ENCODE measurements at places on chromosomes 7 and 10.

DNA sequence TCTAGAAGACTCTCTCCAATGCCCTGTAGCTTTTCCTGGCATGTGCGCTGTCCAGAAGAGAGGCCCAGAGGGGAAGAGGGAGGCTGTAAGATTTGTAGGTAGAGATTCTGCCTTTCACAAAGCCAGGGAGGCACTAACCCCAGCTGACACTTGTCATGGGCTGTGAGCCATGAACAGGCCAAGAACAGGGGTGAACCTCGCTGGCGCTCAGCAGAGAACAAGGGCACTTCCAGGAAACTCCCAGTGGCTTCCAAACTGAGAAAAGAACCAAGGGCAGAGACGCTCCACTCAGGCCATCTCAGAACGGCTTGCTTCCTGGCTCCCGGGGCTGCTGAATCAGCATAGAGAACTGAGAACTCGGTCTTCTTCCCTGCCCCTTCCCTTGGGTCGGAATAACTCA lies 257.8 kb upstream of the ZNF32 start:
- DNase-seq: peak; percentile 59

DNA sequence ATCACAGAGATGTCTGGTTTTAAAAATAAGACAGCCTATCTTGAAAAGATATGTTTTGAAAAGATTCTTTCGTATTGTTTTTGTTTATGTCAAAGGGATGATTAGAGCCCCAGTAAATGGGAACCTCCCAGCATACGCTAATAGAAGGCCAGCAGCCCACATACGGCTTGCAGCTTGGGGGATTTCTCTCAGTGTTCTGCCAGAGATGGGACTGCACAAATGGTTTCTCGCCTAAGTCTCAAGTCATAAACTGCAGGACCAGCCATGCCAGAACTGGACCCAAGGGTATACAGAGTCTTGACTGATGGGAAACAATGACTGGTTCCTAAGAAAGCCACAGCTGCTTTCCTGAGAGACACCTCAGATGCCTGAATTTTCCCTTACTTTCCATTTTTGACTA lies 306.9 kb upstream of the DGKB start:
- no peak for DNase-seq

DNA sequence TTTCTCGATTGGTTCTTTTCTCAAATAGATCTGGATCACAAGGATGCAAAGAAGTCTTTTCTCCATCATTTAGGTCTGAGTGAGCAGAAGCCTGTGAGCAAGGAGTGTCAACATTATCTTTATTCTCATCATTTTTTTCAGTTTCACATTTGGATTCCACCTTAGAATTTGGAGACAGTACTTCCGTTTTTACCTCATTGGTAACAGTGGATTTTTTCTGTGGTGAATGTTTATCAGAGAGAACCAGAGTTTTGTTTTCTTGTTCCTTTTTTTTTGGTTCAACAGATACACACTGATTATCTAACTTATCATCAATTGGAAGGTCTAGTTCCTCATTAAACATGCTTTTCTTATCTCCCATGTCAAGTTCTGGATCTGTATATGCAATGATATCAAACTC lies 151.3 kb downstream of the GALNT11 start:
- no peak for DNase-seq

DNA sequence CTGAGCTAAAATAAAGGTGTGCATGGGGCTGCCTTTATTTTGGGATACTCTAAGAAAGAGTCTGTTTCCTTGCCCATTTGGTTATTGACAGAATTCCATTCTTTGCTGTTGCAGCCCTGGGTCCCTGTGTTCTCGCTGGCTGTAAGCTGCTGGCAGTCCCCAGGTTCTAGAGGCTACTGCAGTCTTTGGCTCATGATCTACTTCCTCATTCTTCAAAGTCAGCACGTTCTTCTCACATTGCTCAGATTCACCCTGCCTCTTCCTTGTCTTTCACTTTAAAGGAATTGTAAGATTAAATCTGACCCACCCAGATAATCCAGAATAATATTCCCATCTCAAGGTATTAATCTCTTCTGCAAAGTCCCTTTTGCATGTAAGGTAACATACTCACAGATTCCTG lies 620.3 kb downstream of the CCSER2 start:
- DNase-seq: no peak

DNA sequence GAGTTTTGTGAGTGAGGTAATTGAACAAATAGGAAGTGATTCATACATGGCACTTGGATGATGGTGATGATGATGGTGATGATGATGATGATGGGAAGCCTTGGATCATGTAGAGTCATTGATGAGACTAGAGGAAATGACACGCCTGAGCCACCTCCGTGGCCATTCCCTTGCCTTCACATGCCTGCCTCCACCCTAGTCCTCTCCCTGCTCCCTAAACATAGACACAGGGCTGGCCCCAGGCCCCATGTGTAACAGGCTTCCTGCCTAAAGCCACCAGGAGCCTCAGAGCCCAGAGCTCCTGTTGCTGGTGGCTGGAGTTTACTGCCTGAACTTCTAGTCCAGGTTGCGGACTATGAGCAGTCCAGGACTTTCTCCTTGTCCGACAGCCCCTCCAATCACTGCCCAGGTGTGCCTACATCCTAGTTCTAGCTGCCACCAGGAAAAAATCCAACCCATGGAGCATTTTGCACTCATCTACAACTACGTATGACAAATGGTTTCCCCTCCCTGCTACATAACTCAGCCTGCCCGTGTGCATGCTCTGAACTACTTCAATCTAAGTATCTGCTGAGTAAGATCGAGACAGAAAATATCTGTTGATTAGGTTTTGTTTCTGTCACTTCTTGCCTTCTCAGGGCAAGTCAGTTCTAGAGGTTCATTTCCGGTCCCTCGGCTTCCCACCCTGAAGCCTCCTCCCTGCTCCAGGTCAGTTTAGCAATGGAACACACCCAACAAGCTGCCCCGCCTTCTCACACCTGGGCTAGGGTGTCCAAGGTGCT lies 35.5 kb upstream of the KDM7A start:
- no peak for DNase-seq

DNA sequence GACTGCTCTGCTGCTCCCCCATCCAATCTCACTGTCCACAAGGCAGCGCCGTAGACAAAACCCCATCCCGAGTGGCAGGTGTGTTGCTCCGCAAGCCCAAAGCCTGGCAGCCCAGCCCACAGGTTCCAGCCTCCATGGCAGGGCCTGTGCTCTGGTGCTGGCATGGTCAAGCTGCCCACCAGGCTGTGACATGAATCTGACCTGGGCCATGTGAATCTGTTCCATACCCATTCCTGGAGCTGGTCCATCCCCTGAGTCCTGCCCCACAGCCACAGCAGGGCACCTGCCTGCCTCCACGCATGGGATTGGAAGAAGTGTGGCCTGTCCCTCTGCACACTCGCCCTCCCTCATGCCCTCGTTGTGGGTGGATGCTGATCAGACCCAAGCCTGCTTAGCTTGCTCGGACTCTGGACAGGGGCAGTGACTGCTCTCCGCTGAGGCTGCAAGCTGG lies 128.8 kb downstream of the PTPN20 start:
- DNase-seq: no peak

DNA sequence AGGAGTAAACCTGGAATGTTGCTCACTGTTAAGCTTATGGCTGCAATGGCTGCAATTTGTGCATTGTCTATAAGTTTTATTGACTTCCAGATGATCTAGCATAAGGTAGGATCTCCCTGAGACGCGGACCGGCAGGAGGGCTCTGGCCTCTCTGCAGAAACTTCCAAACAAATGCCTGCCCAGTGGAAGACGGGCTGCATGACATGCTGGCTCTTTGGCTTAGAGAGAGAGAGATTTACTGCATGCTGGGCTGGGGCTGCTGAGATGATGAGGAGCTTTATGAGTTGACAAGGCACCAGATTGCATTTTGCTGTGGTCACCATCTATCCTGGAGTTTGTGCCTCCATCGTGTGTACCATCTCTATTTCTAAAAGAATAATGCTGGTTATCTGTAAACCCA lies 193.2 kb downstream of the GALNT17 start:
- DNase-seq: no peak

GRCh38 chr7:86788948-86789347 lies 145.2 kb downstream of the GRM3 start:
- no peak for DNase-seq

GRCh38 chr10:122422266-122422989 lies 32.0 kb upstream of the ARMS2 start:
- no peak for DNase-seq

DNA sequence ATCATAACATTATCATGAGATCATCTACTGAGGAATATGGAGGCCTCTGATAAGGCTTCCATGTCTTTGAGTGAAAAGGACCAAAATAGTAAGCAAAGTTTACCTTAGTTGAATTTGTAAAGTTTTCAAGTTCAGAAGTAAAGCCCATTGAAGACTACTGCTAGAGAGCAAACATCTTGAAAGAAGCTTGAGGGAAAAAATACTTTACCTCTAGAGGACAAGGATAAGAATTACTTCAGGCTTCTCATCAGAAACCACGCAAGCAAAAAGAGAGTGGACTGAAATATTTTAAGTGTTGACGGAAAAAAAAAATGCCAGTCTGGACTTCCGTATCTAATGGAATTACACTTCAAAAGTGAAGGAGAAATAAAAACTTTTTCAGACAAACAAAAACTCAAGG lies 114.3 kb downstream of the MPP7 start:
- no peak for DNase-seq

DNA sequence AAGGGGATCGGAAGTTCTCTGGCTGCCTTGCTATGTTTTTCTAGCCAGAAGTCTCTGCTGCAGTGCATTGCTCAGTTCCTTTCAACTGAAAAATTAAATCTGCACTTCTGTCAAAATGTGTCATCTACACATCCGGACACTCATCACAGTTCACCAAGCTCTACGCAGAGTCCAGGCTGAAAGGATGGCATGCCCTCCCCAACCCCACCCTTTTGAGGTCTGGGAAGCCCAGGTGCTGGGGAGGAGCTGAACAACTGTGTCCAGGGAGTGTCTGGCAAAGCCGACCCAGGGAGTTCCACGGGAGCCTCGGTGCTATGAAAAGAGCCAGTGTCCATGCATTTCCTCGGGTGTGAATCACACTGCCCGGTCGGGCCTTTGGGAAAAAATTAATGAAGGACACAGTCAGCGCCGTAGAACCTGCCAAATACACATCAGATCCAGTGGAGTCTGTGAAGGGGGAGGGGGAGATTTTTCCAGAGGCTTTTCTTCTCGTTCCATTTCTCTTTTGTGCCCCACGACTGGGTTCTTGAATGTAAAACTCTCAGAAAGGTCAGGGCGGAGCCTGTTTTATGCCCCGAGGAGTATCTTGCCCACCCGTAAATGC lies 757 bp upstream of the PALS2 start:
- peak; percentile 75 for DNase-seq

DNA sequence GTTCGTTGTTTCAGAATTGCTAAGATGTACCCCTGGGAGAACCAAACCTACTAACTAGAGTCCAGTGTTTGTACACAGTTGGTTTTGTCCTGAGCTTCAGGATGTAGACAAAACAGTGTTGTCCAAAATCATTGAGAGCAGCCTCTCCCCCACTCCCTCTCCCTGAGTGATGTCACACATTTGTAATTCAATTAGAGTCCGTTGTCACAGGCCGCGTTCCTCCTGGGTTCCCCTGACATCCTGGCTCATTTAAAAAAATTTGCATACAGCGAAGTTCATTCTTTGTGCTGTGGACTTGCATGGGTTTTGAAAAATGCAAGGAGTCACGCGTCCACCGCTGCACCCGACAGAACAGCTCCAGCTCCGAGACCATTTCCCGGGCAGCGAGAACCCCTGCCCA lies 10.3 kb downstream of the GRIFIN start:
- no peak for DNase-seq

- no peak for DNase-seq
Measured at GRCh38 chr7:100620239-100620638, 7.9 kb downstream of the MOSPD3 start.

DNA sequence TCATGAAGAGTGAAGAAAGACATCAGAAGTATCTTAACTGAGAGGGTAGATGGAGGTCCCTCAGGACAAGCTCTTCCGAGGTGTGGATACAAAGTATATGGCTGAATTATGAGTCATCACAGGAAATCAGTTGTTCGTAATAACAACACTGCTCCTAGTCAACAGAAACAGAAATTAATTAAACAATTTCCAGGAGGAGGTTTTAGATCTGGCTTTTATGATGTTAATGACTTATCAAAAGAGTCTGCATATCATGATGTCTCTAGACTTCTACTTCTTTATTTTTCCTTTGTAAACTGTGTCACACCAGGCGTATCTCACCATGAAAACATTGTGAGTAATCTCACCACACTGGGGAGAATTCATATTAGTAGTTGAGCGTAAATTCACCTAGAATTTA lies 31.2 kb downstream of the OSBPL3 start:
- no peak for DNase-seq

- DNase-seq: no peak
Measured at GRCh38 chr7:50379082-50379481, 71.1 kb downstream of the FIGNL1 start.

GRCh38 chr10:29838539-29838938 lies 203.8 kb upstream of the SVIL start:
- DNase-seq: no peak

DNA sequence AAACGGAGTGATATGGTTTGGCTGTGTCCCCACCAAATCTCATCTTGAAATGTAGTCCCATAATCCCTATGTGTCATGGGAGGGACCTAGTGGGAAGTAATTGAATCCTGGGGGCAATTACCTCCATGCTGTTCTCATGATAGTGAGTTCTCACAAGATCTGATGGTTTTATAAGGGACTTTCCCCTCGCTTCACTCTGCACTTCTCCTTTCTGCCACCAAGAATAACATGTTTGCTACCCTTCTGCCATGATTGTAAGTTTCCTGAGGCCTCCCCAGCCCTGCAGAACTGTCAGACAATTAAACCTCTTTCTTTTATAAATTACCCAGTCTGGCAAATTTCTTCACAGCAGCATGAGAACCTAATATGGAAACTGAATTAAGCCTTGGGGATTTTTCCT lies 19.1 kb downstream of the FAM3C start:
- DNase-seq: no peak

- DNase-seq: no peak
Measured at GRCh38 chr7:150360363-150361058, 8.1 kb upstream of the REPIN1 start.

GRCh38 chr7:97871659-97872024 lies 566 bp downstream of the ASNS start:
- no peak for DNase-seq

DNA sequence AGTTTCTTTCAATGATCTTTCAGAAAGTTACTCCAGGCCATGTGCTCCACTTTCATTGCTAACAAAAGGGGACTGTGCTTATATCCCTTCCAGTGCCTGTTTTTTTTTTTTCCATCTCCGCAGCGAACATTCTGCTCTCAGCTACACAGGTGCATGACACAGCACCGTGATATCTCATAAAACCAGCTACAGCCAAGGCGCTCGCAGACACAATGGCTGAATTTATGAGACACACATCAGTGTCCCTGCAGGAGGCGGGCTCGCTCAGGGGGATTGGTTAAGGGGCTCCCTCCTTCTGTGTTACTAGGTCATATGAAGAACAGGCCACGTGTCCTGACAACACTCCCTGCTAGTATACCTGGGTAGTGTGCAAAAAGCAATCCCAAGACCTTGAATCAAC lies 245.5 kb downstream of the SKAP2 start:
- no peak for DNase-seq
